ENCODE measurements at places on chromosomes 1 and 21.

- DNase-seq = no peak
These were observed 44.6 kb upstream of the TMEM125 start for GRCh38 chr1:43225168-43225567.

- no peak for DNase-seq
These were observed 92.6 kb downstream of the ST3GAL3 start for GRCh38 chr1:43799656-43800635.

GRCh38 chr1:11285883-11286734 is 13.1 kb downstream of the UBIAD1 start:
- no peak for DNase-seq

- no peak for DNase-seq
These were observed 32.0 kb downstream of the SLAMF6 start for GRCh38 chr1:160491017-160491416.

GRCh38 chr1:50424884-50425375 is 1.7 kb upstream of the DMRTA2 start:
- DNase-seq = no peak

- no peak for DNase-seq
These were observed 40.2 kb downstream of the TBX19 start for GRCh38 chr1:168320800-168321450.

GRCh38 chr1:46699666-46700065 is 19.2 kb downstream of the EFCAB14 start:
- no peak for DNase-seq

DNA sequence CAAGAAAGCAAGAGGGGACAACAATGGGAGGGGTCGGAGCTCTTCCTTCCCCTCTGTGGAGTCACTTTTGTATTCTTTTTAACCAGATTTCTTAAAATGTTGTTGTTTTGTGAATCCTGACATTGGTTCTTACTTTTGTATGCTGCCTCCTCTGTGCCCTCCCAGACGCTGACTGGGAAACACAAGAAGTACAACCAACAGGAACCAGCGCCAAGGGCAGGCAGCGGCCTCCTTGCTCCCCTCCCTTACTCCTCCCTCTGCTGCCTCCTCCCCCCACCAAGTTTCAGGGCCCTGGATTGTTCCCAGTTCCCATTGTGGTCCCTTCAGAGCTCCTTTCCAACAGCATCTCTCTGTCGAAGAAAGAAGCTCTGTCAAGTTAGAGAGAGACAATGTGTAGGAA is 111.1 kb downstream of the BRINP2 start:
- DNase-seq = no peak

DNA sequence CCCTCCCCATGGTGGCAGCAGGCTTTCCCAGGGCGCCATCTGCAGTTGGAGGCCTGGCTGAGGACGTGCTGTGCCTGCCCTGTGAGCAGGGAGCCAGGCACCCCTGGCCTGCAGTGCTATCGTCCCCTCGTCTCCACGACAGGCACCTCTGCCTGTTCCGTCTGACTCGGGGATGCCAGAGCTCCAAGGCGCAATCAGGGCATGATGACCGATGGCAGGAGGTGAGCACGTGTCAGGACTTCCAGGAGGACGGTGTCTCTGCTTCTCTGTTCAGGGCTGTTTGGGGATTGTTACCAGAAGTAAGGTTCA is 125.2 kb downstream of the PCBP3 start:
- DNase-seq = no peak

DNA sequence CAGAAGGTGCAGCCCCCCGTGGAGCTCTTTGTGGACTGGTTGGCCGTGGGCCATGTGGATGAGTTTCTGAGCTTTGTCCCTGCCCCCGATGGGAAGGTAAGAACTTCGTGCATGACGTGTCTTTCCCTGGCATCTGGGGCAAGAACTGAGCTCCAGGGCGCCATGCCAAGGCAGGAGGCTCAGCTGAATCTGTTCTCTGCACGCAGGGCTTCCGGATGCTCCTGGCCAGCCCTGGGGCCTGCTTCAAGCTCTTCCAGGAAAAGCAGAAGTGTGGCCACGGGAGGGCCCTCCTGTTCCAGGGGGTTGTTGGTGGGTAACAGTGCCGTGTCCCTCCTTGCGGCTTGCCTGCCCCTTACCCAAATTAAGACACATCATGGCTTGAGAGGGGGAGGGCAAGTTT is 27.7 kb downstream of the PADI3 start:
- DNase-seq = no peak

DNA sequence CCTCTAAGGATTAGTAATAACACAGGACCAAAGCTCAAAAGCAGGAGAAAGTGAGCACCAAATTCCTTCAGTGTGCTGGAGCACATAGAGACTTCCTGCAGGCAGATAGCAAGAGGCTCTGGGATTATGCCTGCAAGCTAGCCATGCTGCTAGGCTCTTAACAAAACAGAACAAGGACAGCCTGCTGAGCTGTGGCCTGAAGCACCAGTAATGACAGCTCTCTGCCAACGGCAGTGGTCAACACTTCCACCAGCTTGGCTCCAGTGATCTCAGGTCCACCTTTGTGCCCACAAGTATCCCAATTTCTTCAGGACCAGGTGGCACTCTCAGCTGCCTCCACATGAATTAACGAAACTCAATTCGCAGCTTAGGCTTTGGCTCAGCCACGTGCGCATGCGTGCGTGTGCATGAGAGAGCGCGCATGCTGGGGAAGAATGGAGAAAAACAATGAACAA is 64.2 kb downstream of the SLC45A1 start:
- no peak for DNase-seq

DNA sequence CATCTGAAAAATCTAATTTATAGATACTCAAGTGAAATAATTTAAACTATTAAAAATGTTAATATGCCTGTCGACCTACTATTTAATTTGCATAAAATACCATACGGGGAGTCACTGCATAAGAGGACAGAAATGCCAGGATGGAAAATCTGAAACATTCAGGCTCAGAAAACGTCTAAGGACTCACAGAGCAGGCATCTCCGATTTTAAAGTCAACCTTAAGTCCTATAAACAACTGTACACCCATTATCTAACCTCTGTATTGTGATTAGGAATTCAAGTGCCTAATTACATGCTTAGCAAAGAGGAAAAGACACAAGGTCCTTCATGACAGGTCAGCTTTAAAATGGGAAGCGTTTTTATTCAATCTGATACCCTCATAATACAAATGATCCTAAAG is 49.2 kb downstream of the ZBTB18 start:
- DNase-seq = no peak

DNA sequence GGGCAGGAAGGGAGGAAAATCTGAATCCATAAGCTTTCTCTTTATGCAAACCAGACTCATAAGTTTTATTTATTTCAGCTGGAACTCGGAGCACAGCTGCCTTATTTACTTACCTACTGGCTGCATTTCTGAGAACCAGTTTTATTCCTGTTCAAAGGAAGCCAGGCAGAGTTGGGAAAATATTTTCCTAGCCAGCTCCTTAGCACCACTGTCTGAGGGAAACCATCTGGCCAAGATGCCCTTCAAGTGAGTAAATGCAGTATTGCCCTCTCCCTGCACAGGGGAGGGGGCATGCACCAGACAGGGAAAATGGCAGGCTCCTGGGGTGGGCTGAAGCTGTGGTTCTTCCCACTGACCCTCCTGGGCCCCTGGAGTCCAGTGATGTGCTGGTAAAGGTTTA is 28.9 kb upstream of the FMOD start:
- no peak for DNase-seq

- no peak for DNase-seq
These were observed 84.2 kb upstream of the RNPC3 start for GRCh38 chr1:103441342-103441741.
